ENCODE measurements at places on chromosomes 7 and 10.

DNA sequence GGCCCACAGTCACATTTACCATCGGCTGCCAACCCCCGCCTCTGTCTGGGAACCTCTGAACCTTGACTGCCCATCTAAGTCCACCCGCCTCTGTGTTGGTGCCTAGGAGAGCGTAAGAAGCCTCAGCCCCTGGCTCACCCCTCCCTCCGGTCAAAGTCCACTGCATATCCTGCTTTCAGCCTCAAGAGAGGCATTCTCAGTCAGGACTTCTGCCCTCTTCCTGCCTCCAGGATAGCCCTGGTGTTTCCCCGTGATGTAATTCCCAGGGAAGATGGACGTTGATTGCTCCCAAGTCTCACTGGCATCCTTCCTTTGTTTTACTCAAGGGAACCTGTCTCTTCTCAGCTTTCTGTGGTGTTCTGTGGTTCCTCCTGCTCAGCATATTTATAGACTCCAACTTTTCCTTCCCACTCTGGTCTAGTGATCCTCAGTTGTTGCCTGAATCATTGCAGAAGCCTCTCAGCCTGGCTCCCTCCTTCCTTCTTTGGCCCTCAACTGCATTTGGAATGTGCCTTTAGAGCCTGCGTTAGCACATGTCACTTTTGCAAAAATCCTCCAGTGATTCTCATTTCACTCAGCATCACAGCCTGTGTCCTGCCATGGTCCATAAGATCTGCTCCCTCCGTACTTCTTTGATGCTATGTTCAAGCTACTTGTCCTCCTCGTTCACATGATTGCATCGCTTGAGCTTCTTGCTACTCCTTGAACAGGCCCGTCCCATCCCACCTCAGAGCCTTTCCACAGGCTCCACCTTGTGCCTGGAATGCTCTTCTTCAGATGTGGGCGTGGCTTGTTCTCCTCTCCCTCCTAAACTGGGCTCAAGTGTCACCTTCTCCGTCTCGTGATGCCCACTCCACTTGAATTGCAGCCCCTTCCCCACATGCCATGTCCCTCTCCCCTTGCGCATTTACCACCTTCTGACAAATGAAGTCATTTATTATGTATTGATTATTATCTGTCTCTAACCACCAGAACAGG, 124.2 kb downstream of the PLPP4 start:
- DNase-seq: no peak

DNA sequence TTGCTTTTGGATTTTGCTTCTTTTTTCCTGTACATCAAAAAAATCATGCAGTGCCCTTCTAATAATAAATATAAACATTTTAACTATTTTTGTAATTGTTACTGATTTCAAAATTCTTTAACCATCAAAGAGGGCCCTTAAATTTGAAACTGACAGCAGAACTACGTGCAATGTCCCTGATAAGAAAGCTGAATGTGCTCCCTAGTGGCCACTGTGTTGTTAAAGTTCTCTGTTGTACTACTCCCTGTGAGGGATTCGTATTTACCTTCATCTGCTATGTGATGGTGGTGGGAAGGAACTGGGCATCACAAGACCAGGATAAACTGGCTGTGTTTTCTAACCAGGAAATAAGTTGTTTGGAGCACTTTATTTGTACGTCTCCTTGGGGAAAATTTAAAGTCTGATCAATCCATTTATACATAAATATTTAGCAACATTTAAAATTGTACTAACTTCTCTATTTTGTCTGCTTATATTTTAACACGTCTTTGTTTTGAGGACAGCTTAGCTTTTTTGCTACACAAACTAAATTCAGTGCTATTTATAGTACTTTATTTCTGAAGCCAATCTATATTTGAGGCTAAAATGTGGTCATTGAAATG, 322.4 kb downstream of the HGF start:
- peak; percentile 50 for DNase-seq

DNA sequence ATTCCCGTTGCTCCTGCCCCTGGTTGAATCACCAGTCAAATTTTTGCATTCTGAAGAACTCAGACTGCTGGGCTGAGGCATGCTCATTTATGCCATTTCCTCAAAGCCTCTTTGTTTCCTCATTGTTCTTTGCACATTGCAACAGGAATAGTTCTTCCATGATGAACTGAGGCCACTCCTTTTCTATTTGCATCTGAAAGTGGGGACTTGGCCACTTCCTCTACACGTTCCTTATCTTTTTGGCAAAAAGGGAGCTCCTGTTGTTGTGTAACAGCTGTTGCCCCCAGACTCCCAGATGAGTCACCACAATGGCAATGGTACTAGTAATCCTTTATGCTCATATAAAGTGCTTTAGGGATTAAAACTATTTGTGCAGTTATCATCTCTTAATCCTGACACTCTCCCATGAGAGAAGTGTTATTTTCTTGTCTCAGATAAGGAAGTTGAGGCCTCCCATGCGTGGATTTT, 20.1 kb upstream of the ITPRID1 start:
- no peak for DNase-seq

DNA sequence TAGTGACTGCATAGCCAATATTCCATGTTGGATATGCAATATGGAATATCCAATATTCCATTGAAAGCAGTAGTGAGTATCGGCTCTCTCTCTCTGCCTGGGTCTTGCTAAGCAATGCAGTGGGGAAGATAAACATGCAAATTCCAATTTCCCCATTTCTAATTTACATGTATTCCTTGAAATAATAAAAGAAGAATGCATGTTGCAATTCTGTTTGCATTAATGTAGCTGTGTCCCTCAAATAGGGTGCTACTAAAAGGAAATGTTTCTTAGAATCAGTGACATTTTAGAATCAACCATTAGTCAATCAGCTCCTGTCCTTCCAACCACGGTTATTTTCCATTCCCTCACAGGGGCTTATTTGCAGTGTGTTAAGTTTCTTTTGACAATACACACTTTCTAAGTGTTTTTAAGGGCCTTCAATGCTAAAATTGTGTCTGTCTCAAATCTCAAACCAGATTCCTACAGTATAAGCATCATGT, 46.7 kb downstream of the AFAP1L2 start:
- DNase-seq: no peak

GRCh38 chr7:151769188-151769821, 107.6 kb downstream of the PRKAG2 start:
- DNase-seq: no peak

DNA sequence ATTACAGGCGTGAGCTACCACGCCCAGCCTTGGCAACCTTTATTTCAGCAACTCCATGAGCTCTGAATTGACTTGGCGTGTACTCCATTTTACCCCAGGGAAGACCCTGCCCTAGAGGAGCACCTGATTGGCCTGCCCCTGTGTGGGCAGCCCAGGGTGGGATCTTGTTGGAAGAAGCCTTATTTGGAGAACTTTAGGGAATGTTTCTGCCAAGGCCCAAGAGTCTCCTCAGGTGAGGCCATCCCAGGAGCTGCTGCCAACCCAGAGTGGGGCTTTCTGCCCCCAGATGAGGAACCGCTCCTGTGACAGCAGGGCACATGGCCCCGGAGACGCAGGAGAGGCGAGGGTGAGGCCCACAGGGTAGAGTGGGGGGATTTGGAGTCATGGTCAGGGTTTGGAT, 42.0 kb downstream of the VWA2 start:
- DNase-seq: no peak

GRCh38 chr10:133218891-133219290, 11.1 kb upstream of the UTF1 start:
- DNase-seq: no peak

- DNase-seq: no peak
Measured at GRCh38 chr7:100247152-100247757, 27.5 kb downstream of the PVRIG start.

DNA sequence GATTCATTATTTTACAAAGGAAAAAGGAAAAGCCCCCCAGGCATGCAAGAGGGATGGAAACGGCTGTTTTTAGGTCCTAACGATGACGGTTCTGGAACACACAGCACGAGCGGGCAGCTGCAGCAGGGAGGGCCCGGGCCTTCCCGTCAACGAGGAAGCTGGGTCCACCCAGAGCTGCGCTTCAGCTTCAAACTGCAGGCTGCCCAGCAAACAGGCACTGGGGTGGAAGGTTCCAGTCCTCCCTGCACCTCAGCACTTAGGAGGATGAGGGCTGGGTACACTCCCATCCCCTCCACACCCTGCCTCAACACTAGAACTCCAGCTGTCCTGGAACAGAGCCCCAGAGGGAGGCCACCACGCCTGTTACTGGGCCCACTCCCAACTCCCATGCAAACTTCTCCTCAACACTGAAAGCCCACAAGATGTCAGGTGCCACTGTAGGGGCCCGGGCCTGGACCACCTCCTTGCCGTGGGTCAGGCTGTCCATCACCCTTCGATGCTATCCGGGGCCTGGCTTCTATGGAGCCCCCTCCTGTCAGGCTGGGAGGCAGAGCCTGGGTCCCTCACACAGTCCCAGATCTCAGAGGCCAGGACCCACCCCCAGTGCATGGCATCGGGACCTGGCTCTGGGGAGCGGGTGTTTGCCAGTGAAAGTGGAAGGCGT, 33.0 kb downstream of the PAPOLB start:
- DNase-seq: no peak

GRCh38 chr7:158676171-158676840, 28.3 kb downstream of the NCAPG2 start:
- DNase-seq: no peak

DNA sequence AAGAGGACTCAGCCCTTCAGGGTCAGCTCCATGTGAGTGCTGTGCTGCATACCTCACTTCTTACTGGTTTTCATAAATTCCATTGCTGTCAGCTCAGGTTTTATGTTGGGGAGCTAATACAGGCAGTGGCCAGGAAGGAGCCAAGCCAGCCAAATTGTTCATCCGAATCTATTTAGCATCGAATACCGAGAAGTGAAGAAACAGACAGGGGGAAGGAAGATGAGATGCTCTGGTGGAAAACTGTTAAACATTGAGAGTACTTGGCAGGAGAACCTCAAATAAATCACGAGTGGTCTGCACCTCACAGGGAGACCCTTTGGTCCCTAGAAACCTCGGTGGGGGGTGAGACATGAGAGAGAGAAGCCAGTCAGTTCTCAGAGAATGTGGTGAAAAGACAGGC, 196.0 kb upstream of the TMEM72 start:
- no peak for DNase-seq

DNA sequence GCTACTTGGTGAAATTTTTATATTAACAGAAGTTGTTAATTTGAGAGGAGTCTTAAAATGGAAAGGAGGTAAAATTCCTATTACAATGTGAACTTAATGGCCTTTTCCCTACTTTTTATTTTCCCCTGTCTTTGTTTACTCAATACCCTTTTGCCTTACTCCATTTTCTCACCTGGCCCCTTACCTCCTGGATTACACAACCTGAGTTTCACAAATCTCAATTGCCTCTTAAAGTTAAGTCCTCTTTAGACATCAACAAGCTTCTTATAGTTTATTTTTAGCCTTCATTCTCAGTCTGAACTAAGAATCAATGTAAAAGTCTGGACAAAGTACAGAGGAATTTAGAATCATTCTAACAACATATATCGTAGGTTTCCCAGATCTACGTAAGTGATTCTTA, 247.0 kb downstream of the PCDH15 start:
- no peak for DNase-seq

DNA sequence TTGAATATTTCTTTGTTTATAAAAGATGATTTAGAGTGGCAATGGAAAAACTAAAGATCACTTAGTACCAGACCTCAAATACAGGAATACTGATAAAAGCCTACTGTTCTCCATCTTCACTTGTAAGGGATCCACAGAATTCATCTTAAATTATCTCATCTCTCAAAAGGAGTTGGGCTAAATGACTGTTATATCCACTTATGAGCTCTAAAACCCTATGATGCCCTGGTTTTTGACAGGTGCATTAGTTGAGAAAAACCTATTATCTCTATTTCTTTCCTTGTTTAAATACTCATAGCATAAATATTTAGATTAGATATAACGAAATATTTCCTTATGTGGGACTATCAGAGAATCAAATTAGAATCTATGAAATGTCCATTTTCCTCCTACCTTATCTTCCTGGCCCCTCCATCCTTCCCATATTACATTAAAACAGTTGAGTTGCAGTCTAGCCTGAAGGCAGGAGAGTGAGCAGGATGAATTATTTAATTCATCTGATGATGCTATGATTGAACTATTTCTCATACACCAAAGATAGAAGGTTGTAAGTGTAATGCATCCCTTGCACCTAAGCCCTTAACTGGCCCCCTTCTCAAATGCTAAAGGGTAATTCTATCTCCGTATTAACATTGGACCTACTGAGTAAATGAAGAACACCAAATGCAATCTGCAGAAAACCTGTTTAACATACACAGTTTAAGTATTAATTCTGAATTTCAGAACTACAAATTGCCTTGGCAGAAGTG, 29.7 kb downstream of the PPP3CB start:
- DNase-seq: no peak

DNA sequence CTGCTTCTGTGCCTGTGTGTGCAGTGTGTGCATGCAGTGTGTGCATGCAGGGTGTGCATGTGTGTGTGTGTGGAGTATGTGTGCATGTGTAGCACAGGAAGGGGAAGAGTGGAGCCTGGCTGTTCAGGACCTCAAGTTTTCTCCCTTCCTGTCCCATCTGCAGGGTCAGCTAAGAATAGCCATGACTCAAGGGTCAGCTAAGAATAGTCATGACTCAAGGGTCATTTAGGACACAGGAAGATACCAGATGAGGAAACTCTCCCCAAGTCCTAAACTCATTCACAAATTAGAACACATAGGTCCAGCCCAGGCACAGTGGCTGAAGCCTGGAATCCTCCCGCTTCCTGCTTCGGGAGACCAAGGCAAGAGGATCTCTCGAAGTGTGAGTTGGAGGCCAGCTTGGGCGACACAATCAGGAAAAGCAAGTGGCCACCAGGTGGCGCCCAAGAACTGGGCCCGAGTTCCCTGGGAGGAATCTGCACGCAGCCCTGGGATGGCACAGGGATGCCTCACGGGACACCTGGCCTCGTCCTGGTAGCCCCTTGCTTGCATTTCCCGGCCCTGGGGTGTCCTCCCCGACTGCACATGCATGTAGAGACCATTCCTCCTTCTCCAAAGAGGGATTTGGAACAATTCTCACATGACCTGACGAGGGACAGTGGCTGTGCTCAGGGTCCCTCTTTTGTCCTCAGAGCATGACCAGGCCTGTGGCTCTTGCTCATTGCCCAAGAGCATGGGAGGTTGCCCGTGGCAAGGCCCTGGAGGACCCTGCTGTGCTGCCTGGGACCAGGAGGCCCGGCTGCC, 21.4 kb upstream of the VOPP1 start:
- DNase-seq: peak; percentile 66

- peak; percentile 98 for DNase-seq
Measured at GRCh38 chr7:36723951-36724664, at the start of gene AOAH. TSS of gene AOAH (minus strand) at chr7:36724494. CDS start at chr7:36724148, 346 bp downstream.

- no peak for DNase-seq
Measured at GRCh38 chr10:5862360-5862961, 27.2 kb downstream of the ANKRD16 start.

Data from Kasumi-1 (cell line).